ENCODE measurements at places on chromosomes 12 and 14.

DNA sequence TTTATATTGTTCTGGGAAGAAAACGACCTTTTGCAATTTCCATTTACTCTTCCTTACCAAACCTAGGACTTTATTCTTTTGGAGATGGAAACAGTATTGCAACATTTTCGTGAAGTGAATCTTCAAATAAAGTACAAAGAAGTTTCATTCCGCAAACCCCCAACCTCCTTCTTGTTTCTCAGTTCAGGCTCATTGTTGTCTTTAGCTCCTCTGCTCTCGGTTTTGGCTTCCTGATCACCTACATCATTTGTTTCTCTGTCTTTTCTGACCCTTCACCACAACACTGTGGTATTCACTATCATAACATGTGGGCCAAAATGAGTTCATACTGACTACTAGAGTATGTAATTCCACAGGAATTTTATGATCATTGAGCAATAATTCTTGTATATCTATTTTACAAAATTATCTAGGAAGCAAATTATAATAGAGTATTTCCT is 266.8 kb downstream of the ADAMTS20 start:
- no peak for DNase-seq

- no peak for DNase-seq
These were observed 2.4 kb downstream of the ABCB9 start for GRCh38 chr12:122963941-122964265.

- peak; percentile 47 for DNase-seq
These were observed 24.5 kb downstream of the SLC16A7 start for GRCh38 chr12:59620326-59620725.

DNA sequence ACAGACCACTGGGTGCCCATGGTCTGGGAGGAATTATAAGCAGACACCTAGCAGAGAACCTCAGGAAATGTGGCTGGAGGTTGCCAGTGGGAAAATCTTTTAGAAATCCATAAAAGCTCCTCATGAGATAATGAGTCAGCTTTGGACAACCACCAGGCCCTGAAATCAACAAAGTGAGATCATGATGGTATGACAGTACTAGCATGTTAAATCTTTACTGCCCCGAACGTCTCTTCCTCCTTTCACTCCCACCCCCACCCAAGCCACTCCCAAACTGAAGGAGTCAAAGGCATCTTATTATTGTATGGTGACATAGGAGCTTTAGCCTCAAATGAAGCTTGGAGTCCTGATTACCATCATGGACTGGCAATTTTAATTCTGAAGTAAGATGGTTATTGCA is 240.0 kb downstream of the DIO2 start:
- no peak for DNase-seq

DNA sequence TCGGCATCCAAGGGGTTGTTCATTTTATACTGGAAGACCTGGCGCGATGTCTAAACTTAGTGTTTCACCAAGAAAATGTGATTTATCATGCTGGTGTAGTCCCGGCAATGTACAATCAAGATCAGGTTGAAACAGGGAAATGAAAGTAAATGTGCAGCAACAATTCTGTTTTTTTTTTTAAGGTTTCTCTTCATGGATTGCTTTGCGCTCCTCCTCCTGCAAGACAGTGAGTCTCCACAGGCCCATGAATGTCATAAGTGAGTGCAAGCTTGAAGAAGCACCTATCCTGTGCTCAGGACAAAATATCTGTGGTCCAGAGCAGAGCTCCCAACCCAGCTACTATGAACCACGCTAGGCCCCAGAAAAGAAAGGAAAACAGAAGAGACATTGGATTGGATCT is 143.4 kb downstream of the KCNK10 start:
- DNase-seq = no peak

DNA sequence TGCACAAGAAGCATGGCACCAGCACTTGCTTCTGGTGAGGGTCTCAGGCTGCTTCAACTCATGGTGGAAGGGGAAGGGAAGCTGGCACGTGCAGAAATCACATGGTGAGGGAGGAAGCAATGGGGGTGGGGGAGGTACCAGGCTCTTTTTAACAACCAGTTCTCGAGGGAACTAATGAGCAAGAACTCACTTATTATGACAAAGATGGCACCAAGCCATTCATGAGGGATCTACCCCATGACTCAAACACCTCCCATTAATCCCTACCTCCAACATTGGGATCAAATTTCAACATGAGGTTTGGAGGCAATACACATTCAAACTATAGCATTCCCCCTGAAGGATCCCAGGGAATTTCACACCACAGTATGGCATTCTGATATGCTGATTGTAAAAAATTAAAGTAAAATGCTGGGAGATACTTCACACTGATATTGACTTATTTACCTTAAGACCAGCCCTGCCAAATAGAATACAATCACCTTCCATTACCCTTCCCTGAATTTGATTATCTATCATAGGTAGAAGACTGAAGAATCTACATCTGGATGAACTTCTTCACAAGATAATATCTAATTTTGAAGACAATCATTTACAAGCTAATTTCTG is 201.7 kb upstream of the PLXNC1 start:
- no peak for DNase-seq

DNA sequence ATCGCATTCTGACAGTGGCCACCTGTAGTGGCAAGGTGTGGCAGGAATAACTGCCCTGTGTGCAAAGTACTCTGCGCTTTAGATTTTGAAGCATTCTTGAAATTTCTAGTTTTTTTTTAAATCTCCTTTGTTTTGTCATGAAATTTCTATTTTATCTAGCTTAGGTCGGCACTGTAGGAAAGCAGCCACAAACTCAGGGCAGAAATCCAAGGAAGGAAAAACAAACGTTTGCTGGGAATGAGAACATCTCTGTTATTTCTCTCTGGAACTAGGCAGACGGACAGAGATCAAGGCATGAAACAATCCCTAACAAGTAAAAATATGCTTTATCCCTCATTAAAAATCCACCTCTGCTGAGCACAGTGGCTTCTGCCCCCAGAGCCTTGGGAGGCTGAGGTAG is 1.3 kb upstream of the NR2C1 start:
- no peak for DNase-seq

GRCh38 chr14:61841145-61841544 is 78.9 kb downstream of the SNAPC1 start:
- no peak for DNase-seq

GRCh38 chr12:9707864-9708808 is 24.8 kb downstream of the CLECL1 start:
- DNase-seq = peak; percentile 28

DNA sequence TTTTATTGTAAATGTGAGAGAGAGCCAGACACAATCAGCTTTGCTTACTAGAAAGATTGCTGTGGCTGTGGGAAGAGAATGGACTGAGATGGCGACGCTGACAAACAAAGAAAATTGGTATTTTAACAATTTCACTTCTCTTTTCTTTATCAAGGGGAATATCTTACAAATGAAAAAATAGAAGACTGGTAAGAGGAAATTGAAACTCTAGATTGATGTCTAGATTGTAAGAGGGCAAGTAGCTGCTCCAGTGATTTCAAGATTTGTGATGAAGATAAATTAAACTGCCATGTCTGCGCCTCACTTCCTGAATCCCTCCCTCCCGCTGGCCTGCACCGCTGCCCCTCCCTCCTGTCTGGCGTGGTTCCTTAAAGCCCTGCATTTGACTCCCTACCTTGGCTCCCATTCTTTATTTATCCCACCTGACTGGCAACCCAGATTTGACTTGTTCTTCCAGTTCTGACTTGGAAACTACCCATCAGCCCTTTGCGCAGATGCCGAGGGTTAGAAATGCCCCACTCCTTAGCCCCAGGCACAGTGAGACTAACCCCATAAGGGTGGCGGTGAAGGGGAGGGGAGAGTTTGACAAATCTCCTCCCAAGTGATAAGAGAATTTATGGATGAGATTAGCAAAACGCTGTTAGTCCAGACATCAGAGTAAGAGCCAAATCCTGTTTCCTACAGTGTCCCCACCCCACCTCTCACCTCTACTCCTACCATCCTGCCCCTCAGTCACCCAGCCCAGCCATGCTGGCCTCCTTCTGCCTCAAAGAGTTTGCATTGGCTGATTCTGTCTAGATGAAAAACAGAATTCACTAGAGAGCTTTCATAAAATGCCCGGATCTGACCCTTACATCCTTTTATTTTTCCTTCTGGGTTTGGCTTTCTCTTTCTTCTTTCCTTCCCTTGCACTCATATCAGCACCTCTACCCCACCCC is 125.3 kb upstream of the ATF7IP start:
- DNase-seq = no peak

DNA sequence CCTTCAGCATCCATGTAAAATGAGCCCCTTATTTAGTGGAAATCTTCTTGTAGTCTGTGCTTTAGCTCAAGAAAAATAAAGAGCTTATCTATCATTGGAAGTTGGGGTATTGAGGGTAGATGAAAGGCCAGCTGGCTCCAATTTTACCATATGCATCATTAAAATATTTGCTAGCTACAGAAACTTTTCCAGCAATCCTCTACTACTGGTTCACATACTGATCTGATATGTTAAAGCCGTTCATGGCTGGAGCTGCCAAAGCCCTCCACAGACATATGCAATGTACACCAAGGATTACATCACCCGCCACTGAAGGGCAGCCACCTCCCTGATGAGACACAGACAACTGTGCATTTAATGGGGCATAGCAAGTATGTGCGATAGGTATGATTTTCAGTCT is 1205.3 kb downstream of the GALC start:
- DNase-seq = no peak

GRCh38 chr12:52230364-52231281 is 2.4 kb upstream of the KRT7 start:
- no peak for DNase-seq

DNA sequence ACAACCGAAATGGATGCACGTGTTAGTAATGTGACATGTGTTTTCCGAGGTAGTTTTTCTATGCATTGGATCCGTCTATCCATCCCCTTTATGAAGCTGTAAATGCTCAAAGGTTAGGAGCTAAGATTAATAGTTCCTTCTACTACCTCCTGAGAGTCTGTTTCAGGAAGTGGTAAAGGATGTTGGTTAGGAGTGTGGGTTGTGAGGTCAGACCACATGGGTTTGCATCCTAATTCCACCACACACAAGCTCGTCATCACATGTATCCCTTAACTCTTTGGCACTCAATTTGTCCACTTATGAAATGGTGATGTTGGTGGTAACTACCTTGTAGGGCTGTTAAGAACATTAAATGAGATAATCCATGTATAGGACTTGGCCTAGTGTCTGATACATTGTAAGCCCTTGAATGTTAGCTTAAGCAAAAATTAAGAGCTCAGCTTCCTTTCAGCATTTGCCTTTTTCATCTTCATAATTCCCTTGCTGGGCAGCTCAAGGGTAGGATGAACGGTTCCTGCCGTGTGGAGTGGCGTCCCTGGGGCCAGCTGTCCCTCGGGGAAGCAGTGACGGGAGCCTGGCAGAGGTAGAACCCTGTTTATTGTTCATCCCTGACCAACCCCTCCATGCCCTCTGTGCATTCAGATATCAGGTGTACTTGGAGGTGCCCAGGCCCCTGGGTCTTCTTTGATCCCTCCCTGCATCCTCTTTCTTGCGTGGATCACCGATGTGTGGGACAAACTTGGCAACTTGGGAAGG is 52.3 kb downstream of the TSPAN9 start:
- DNase-seq = peak; percentile 1

- no peak for DNase-seq
These were observed 7.5 kb downstream of the PRICKLE1 start for GRCh38 chr12:42582050-42582449.

DNA sequence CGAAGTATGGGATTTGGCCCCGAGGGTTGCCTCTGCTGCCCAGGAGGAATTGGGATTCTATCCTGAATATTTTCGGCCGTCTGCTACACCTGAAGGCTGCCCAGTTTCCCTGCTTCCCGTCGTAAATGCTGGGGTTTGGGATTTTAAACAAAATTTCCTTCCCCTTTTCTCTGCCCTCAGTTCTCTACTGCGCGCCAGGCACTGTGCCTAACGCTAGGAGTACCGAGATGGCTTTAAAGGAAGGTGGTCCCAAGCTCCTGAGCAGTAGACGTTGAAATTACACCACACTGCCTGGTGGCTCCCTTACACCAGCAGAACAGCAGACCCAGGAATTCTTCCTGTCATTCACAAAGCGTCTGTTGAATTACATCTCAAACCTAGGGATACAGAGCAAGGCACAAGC is 566 bp upstream of the PRDM4 start:
- DNase-seq = no peak

- no peak for DNase-seq
These were observed 1.6 kb downstream of the ART4 start for GRCh38 chr12:14841761-14842160.

GRCh38 chr12:128857133-128857763 is 4.0 kb downstream of the GLT1D1 start:
- DNase-seq = no peak

GRCh38 chr12:128771681-128772080 is 52.1 kb downstream of the SLC15A4 start:
- DNase-seq = no peak

GRCh38 chr12:95763809-95764253 is 26.7 kb downstream of the NTN4 start:
- no peak for DNase-seq

DNA sequence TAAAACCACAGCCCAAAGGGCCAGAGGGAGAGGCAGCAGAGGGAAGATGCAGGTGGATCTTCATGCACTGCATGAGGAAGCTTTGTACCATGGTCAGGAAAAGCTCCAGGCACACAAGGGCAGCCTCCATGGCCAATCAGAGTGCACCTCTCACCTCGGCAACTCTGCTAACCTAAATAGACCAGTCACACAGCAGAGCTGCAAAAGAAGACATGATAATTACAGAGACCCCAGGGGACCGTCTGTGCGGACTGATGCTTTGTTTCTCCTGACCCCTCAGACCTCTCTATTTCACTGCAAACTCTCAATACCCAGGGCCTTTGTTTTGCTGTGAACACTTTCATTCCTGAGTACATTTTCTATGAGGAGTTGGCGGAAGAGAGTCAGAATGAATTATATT is 10.7 kb upstream of the TCL1B start:
- no peak for DNase-seq
